ENCODE measurements at places on chromosomes 12 and 14.
A peak's percentile ranks its signal among the peaks of the same experiment; 100 is the strongest.

DNA sequence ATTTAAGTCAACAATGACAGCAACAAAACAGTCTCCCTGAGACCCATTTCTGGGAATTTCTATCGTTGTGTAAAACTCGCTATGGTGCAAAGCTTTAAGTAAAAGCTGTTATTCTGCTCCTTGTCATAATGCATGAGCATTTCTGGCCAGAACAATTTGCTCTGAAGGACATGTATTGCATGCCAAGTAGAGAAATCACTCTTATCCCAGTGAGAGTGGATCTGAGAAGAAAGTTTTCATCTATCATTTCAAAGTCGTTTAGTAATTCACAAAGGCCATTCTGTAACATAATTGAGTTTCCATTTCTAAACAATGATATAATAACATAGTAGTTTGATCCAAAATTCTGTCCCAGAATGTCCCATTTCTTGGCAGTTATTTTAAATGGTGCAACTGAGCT, 86.6 kb downstream of the TBC1D30 start:
- no peak for DNase-seq

DNA sequence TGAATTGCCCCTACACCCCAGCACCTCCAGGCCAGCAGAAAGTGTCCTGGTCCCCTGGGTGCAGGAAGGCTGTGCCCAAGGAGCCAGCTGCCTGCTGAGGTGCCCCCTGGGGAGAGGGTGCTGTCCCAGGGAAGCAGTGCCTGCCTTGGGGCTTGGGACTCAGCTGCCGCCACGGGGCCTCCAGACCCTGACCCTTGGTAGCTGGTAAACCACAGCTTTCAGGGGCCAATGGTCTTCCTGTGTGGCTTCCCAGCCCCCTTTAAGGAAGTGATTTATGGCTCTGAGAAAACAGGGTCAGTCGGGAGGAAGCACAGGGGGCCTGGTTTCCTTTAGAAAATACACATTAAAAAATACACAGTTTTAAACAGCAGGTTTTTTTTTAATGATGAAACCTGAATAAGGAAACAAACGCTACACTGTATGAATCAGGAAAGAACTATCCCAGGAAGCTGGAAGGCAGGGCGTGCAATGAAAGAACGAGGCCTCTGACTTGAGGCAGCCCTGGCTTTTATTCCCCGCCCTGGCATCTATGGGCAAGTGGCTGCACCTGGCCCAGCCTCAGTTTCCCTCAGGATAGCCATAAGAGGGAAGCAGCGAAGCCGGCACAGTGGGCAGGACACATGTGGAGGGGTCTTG, 40.6 kb upstream of the EML1 start:
- DNase-seq: peak; percentile 56

GRCh38 chr14:103731916-103732867, 16.6 kb downstream of the ZFYVE21 start:
- DNase-seq: no peak

DNA sequence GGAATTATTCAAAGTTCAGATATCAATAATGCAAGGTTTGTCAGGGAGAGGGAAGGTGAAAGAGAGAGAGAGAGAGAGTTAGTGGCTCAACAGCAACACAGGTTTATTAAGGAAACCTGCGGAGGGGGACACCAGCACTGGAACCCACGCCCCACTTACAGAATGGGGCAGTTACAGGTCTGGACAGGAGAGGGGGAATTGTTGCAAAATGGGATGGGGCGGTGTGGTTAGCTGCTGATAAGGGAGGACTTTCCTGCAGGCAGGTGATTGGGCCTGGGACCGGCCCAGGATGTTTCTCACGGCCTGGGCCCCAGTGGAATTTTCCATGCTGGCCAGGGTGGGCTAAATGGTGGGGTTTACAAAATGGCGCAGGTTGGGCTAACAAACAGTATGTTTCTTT, 278.2 kb upstream of the SLC16A7 start:
- no peak for DNase-seq

GRCh38 chr12:74892057-74892633, 317.5 kb downstream of the KCNC2 start:
- no peak for DNase-seq

DNA sequence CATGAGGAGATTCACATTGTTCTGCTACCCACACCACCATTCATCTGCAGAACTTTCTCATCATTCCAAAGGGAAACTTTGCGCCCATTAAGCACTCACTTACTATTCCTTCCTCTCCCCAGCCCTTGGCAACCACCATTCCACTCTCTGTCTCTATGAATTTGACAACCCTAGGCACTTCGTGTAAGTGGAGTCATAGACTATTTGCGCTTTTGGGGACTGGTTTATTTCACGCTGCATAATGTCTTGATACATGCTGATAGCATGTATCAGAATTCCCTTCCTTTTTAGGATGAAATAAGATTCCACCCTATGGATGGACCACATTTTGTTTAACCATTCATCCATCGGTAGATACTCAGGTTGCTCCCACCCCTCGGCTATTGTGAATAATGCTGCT, 4.5 kb upstream of the EML1 start:
- DNase-seq: no peak

- DNase-seq: no peak
Measured at GRCh38 chr12:76387614-76388013, 39.4 kb upstream of the BBS10 start.

- no peak for DNase-seq
Measured at GRCh38 chr14:56159066-56159465, 40.9 kb downstream of the PELI2 start.

DNA sequence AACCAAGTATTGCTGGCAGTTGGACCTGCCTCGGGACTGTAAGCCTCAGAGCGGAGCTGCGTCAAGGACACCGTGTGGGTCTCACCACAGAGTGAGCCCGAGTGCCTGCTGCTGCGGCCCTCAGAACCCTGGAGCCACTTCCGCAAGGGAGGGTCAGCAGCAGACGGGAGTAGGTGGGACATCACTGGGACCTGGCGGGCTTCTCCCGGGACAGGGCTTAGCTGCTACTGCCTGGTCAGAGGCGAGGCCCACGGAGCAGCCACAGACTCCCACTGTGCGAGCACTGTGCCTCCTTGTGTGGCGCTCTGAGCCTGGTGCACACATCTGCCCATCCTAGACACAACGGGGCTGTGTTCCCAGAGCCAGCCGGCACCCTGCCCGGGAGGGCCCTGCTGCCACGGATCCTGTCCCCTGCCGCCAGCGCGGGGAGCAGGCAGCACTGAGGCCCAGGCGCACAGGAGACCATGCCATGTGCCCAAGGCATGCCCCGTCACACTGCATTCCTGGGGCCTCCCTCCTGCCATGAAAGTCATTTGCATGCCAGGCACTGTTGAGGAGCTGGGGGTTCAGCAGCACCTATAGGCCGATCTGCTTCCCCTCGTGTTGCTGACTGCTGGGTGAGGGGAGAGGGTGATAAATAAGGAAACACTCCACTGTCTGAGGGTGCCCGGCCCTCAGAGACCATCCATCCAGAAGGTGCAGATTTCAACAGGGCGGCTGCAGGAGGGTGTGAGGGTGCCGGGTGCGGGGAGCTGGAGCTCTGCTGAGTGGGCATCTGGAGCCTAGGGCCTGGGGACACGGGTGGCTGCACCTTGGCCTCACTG, 10.0 kb downstream of the HIP1R start:
- DNase-seq: no peak

- no peak for DNase-seq
Measured at GRCh38 chr12:116420227-116420880, 138.8 kb upstream of the MAP1LC3B2 start.

DNA sequence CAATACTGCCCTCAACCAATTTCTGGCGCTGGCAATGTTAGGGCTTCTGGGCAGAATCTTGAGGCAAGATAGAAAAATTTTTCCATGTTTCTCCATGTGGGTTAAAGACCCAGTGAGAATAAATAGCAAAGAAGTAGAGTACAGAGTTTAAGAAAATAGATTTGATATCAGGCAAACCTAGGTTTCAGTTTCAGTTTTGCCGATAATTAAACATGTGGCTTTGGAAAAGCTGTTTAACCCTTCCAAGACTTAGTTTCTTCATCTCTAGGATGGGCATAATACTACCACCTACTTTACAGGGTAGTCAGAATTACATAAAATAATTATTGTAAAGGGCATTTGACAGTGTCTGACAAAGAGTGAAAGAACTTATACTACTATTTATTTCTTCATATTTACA, 360.4 kb downstream of the PCNX1 start:
- no peak for DNase-seq

DNA sequence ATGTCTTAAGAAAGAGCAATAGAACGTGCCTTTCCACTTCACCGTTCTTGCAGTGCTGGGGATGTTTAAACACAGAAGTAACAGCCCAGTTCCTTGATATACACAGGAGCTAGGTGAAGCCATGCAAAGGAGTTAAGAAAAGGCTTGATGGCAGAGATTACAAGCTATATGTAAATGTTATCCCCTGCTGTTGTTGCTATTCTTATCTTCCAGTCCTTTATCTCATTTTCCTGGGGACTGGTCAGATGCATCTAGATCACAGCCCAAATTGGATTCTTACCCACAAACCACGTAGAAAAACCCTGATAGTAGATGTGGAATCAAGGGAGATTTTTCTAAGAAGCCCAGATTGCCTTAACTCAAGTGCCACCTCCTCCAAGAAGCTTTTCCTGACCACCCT, 5.5 kb downstream of the ASCL1 start:
- no peak for DNase-seq

- DNase-seq: no peak
Measured at GRCh38 chr12:88546226-88546625, 34.0 kb downstream of the KITLG start.

DNA sequence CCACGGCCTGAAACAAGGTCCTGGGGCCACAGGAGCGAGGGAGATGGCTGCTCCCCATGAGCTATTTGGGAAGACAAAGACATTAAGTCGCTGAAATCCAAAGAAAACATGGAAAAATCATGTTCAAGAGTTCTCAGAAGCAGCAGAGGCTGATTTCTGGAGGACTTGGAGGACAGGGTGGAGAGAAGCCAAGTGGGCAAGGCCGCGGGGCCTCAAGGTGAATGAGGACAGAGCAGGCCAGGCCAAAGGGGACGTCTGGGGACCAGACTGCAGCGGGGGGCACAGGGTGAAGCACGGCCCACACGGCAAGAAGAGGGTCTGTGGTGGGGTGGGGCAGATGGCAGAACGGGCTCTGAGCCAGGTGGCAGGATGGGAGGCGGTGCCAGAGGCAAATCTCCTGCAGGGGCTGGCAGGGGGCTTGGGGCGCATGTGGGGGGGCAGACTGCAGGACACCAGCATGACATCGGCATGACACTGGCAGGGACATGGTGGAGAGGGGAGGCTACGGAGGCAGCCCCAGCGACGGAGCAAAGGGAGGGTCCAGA, 48.9 kb downstream of the RNF34 start:
- no peak for DNase-seq

DNA sequence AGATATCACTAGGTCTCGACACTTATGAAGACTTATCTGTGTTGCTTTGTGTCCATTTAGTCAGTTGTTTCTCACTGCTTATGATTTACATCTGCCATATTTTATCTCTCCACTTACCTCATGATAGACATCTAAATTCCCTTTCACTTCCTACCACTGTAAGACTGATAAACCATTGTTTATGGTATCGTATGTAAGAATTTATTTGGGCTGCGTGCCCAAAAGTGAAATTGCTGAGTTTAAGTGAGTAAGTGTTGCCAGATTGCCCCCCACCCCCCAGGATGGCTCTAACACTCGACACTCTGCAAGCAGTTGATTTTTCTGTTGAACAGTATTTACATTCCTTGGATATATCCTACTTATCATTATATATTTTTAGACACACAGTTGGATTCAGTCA, 69.9 kb upstream of the MON2 start:
- DNase-seq: no peak

DNA sequence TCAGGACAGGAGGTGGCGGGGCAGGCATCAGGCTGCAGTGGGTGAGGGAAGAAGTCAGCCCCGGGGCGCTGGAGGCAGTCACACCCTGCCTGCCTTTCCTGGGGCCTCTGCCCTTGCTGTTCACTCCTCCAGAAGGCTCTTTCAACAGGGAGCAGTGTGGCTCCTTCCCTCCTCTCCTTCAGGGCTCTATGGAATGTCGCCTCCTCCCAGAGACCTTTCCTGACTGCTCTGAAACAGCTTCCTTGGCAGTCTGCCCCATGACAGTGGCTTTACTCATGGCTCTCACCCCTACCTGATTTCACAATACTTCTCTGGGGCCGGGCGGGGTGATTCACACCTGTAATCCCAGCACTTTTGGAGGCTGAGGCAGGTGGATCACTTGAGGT, 7.1 kb downstream of the RHOF start:
- DNase-seq: peak; percentile 92

DNA sequence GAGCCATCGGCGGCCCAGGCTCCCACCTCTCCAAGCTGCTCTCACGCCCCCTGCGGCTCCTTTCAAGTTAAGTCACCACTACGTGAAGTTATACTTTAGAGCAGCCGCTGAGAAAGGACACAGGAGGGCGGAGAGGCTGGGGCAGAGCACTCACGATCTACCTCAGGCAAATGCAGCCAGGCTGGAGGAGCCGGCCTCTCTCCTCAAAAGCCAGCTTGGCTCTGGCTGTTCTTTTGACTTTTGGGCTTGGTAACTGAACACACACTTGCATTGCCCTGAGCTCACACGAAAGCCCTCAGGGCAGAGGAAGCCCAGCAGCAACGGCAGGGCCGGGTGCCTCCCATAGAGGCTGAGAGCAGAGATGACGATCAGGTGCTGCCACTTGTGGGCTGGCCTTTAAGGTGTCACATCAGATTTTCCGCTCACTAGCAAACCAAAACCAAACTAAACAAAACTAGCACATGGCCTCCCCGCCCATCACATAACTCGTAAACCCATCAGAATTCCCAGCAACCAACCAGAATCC, 75.2 kb downstream of the PITPNM2 start:
- DNase-seq: no peak

- no peak for DNase-seq
Measured at GRCh38 chr12:3339221-3339620, 151.8 kb upstream of the PRMT8 start.

GRCh38 chr14:78092040-78092439, 78.1 kb upstream of the NRXN3 start:
- no peak for DNase-seq

- no peak for DNase-seq
Measured at GRCh38 chr12:110174373-110174996, 50.3 kb downstream of the IFT81 start.

DNA sequence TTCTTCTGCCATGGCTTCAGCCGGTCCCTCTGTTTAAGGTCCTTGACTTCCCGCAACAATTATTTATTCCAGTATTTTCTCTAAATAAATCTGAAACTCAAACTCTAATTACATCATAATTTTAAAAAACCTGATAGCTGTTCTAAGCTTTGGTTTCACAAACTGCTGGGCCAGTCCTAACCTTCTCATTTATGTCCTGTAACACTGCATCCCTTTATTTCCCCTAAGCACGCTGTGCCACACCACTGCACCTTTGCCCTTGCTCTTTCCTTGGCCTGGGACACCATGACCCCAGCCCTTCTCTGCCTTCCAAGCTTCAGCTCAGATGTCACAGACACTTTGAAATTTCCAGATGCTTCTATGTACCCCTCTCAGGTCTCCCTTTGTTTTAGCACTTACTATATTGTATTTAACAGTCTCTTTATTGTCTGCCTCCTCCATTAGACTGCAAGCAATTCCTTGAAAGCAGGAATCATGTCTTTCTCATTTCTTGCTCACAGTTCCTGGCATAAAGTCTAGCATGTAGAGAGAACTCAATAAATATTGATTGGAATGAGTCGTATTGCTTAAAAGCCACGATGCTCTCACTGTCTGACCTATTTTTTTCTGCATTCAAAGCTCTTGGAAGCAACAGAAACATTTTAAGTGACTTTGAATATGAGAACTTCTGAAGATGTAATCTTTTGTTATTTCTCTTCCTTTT, 111.1 kb downstream of the ERGIC2 start:
- no peak for DNase-seq

All from HS-5 (cell line).